Calu3 (cell line): ENCODE measurements at places on chromosomes 4 and X. TPM values are rescaled to one million over a fixed set of nuclear protein-coding genes. Genes with fewer than 3 reads are reported as not detected.

- DNase-seq, result no peak
- peaks cover 26% of the 10 kb centered on the region for H3K36me3 ChIP-seq
- H3K27ac ChIP-seq, result no peak overlapping the region
- H3K27me3 ChIP-seq, result peaks cover 34% of the 10 kb centered on the region
- H3K4me3 ChIP-seq, result no peak overlapping the region
Observed at GRCh38 chrX:150358651-150359050, 4.5 kb upstream of the MAMLD1 start.

GRCh38 chr4:88217169-88217568 is 58.7 kb upstream of the ABCG2 start:
- no peak overlapping the region for H3K4me3 ChIP-seq
- no peak overlapping the region for H3K27ac ChIP-seq
- no peaks in the 10 kb centered on the region for H3K36me3 ChIP-seq

GRCh38 chr4:168812806-168813205 is 197.2 kb downstream of the CBR4 start:
- peaks cover 14% of the 10 kb centered on the region for H3K27me3 ChIP-seq
- peaks cover 19% of the 10 kb centered on the region for H3K4me1 ChIP-seq
- no peak for DNase-seq
- H3K4me3 ChIP-seq, result no peak overlapping the region

MAGEE2 gene
- not detected in 2 replicates for total RNA-seq
